Spleen (tissue), 13 donors: ENCODE measurements at places on chromosomes 2 and 18.

DNA sequence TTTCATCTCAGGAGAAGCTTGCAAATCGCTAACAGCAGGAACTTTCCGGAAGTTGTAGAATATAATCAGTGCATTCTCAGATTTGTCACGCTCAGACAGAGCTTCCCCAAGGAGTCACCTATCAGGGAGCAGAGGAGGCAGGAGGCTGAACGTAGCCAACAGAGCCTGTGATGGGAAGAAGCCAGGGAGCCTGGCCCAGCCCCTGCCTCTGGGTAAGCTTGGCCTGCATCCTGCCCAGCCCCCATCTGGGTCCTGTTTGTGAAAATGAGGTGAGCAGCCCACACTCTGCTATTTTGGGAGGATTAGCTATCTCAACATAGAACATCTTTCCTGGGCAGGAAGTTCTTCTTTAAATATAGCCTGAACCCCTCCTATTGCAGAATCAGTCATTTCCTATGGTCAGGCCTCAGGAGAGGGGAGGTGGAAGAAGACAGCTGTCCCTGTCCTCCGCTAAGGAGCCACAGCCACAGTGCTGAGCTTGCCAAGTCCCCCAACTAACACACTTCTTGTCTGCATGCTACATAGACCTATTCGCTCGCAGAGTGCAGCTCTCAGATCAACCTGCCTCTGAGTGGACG is 19.2 kb upstream of the PKDCC start:
- no peak for DNase-seq

GRCh38 chr2:36792951-36793350 is 96.4 kb downstream of the VIT start:
- no peak for DNase-seq

DNA sequence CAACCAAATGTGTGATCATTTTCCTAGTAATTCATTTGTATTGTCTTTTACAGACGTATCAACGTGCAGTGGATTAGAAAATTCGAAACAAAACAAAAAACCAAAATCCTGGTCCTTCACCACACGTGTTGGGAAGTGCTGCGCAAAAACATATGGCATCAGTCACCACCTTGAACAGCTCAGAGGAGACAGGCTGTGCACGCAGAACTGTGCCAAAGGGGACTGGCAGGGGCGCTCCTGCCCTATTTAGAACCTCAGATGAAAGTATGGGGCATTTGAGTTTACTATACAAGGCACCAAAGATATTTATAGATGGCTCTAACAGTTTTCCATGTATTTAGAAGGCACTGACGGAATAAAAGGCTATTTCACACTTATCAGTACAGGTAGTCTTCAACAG is 42.3 kb downstream of the NOL10 start:
- DNase-seq, result no peak

DNA sequence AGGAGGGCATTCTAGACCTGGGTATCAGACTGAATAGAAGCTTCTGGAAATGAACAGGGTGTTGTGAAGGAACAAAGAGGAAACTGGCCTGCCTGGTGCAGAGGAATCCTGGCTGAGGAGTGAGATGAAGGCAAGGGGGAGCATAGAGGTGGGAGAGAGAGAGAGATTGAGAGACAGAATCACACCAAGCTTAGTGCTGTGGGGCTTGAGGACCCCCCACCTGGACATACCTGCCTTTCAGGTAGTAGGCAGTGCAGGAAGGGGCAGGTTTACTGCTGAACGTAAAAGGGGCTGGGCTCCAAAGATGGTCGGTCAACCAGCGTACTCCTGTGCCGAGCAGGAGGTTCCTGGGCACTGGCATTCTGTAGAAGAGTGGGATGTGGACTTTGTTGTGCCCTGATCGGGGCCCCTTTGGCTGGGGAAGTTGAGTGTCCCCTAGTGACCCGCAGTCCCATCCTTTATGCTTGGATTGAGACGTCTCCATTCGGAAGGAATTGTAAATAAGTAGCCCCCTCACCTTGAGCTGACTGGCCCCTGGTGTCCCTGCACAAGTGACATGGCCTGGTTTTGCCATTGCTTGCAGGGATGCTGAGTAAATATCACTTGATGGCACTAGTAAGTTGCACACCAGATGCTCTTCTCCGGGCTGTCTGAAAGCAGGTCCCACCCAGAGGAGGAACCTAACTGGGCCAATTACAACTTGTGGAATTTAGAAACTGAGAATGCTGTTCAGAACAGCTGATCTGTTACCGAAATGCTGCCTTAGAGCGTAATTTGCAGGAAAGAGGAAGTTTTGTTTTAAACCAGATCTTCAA is 1.4 kb downstream of the UBE2F start:
- peak; percentile 80 for DNase-seq

GRCh38 chr2:158412206-158412605 is 44.3 kb downstream of the CCDC148 start:
- DNase-seq, result no peak

- no peak for DNase-seq
Observed at GRCh38 chr2:96386470-96386869, 50.9 kb downstream of the NCAPH start.

DNA sequence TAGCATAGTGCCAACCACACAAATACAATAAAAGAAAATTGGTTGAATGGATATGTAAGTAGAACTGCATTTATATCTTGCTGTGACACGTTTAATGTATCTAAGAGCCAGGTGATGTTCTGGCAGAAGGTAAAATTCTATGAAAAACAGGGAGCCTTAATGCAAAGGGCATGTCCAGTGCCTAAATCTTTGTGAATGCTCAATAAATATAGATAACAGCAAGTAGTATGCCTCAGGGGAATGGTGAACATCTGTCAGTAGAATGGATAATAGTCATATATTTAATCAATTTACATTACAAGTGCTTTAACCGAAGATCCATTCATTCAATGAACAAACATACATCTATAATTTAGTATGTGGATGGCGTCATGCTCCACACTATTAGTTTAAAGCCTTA is 43.7 kb upstream of the NYAP2 start:
- DNase-seq, result no peak
